Activated T-cell treated with anti-CD3 and anti-CD28 coated beads for 1 hour (primary cell): ENCODE measurements at places on chromosomes 7 and 10.

DNA sequence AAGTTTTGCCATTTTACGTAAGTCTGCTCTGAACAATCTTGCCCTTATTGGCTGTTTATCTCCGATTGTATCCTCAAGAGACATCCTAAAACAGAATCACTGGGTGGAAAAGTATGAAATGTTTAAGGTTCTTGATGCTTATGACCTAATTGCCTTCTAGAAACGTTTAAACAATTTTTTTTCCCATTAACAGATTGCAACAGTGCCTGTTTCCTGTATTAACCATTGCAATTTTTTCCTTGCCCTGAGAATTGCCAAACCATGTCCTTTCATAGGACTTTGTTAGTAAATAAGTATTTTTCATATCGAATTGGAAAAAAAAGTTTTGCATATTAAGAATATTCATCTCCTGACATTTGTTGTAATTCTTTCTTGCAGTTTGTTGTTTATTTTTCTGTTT lies 639.8 kb downstream of the INHBA start:
- no peak for DNase-seq

- peak; percentile 58 for DNase-seq
These were observed 123.4 kb downstream of the NT5C2 start for GRCh38 chr10:103069453-103070331.

GRCh38 chr7:29161231-29161630 lies 14.9 kb upstream of the CPVL start:
- DNase-seq: no peak

- no peak for DNase-seq
These were observed 142.0 kb downstream of the HDAC9 start for GRCh38 chr7:18637516-18637915.

- DNase-seq: no peak
These were observed 107.1 kb downstream of the TRRAP start for GRCh38 chr7:98985406-98985805.

- DNase-seq: no peak
These were observed 192.3 kb upstream of the PITRM1 start for GRCh38 chr10:3364768-3365480.

DNA sequence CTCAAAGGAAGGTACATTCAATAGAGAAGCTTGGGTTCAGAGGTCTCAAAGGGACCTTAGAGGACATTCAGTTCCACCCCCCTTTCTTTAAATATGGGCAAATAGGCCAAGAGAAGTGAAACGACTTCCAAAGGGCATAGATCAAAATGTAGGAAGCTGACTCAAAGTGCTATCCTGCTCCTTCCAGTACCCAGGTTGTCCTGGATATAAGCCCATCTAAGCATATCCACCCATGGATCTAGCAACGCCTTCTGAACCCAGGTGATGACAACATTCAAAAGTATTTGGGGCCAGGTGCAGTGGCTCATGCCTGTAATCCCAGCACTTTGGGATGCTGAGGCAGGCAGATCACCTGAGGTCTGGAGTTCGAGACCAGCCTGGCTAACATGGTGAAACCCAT lies 5.3 kb downstream of the ATXN7L1 start:
- DNase-seq: no peak

DNA sequence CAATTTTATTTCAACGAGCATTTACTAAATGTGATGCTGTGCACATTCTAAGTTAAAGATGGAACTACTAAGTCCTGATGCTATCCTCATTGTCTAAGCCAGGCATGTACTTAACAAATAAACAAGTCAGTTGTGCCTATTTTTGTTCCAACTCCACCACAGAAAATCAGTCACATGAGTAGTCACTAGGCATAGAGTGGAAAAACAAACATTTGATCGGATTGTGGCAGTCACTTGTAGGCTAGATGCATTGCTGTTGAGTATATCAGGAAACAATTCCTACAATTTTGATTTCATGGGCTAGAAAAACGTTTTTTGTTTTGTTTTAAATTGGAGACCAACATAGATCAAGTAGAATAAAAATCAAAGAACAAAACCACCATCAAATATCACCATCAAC lies 177.6 kb upstream of the SLC25A13 start:
- DNase-seq: no peak

DNA sequence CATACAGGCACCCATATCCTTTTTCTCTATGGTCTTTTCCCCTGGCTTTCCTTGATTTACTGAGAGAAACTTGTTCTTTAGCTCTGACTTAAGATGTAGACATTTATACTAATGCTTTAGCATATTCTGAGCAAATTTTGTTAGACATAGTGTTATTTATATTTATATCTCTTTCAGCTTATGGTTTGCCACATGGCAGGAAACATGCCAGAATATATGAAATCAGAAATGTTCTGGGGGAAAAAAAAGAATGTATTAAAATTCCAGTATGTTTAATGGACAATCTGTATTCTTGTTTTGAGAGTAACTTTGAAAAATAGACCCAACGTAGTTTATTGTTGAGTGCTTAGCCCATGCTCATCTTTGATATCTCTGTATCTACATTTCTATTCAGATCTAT lies 10.1 kb upstream of the GGCT start:
- no peak for DNase-seq

DNA sequence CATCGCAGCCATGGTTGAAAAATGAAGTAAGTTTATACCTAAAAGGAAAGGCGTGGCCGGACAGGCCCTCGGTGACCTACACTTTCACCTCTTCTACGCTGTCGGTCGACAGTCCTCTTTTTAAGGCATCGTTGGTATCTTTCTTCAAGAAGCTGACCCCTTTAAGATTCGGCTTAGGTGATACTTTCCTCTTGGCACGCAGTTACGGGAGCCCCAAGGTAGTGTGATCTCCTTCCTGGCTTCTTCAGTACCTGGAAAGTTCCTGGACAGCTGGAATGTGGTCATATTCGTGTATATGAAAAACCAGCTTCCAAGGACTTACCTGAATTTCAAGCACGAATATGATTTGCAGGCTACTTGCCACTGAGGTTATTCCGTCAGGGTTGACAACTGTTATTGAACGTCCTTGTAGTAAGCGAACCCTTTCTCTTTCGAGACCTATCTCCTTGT lies 885 bp upstream of the SYPL1 start:
- no peak for DNase-seq

DNA sequence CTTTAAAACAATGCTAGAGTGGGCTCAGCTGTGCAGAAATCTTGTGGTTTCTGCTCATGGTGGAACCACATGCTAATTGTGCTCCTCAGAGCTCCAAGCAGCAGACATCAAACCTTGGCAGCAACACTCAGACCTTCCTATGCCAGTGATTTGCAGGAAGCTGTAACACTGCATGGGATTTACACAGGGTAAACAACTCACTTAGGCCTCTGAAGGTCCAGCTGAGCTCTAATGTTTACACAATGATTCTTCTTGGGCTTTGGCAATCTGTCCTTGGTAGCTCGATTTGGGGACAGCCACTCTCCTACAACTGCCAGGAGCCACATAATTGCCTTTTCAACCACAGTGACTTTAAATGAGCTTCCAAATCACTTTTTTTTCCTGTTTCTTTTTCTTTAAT lies 97.7 kb upstream of the PDLIM1 start:
- no peak for DNase-seq

DNA sequence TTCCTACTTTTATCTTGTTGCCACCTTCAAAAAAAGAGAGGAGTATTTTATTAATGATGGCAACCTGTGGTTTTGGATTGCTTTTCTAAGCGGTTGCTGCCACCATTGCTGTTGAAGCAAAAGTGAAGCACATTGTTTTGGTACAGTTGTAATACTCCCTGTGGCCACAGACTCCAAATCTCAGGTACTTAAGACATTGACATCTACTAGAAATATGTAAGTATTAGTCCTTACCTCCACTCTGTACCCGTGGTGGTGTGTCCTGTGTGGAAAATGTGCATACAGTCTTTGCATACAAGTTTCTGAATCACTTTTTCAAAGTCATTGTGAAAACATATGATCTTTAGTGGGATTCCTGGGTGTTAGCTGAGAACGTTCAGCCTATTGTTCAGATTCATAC lies 85.7 kb downstream of the ANLN start:
- DNase-seq: no peak

DNA sequence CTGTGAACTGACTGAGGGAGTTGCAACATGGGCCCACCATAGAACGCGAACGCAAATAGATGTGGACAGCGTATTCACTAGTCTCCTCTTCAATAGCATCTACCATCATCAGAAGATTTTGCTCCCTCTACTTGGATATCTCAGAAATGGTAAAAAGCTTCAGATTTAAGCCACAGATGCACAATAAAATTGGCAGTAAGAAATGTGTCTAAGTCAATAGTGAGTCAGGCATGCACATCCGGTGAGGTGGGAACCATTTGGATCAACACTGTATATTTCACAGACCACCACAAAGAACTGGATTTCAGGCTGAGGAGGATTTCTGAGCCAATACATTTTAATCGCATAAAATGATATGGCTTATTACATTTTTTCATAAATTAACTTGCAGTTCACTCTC lies 111.5 kb upstream of the ADAM12 start:
- DNase-seq: no peak

GRCh38 chr7:128034825-128035224 lies 3.6 kb upstream of the LRRC4 start:
- no peak for DNase-seq

GRCh38 chr10:34824870-34825269 lies 9.8 kb upstream of the PARD3 start:
- DNase-seq: no peak

- no peak for DNase-seq
These were observed 154.3 kb downstream of the SEMA3E start for GRCh38 chr7:83494683-83495082.

GRCh38 chr10:35346248-35346647 lies 9.9 kb downstream of the CCNY start:
- no peak for DNase-seq

GRCh38 chr10:130074639-130075038 lies 36.0 kb downstream of the C10orf143 start:
- no peak for DNase-seq

DNA sequence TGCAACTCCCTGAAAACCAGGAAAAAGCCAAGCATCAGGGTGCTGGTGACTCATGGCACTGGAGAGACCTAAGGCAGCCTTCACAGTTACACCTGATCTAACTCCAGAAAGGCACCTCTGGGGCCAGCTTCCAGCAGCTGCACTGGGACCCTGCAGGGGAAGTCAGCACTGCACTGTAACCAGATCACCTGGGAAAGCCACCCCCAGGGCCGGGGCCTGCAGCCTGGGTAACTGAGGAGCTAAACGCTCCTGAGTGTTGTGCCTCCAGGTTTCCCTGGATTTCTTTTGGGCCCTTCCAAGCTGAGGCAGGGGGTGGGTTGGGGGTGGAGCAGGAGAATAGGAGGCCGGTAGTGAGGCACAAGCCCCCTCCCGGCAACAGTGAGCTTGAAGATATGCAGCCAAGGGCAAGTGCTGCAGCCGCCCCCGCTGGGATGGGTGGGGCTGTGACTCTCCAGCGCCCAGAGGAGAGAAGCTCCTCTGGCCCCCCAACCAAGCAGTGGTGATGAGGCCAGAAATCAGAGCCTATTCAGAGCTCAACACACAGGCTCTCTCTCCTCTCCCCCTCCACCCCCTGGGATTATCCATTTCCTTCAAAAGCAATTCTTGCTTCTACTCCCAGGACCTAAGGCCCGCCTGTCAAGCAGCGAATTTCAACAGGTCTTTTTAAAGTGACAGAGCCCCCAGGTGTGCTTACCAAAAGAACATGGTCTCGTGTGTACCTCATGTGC lies 2.6 kb downstream of the CXCL12 start:
- DNase-seq: no peak

DNA sequence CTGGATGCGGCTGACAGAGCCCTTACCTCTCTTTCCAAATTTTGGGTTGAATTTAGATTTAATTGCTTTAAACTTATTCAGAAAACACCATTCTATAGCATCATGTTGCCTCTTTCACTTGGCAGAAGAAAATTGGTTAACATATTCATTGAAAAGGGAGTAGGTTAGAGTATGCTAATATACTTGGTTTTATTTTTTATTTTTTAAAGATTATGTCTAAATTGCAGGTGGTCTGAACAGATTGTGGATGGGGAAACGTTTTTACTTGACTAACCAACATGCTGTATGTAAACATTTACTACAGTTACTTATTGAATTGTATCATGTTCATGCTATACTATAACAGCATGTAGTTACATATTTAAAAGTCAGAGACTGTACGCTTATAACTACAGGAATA lies 65.6 kb downstream of the DNAH11 start:
- DNase-seq: no peak

- no peak for DNase-seq
These were observed 103.8 kb downstream of the UNCX start for GRCh38 chr7:1336509-1336908.

- DNase-seq: no peak
These were observed 61.2 kb downstream of the PRKAR2B start for GRCh38 chr7:107105591-107106245.

DNA sequence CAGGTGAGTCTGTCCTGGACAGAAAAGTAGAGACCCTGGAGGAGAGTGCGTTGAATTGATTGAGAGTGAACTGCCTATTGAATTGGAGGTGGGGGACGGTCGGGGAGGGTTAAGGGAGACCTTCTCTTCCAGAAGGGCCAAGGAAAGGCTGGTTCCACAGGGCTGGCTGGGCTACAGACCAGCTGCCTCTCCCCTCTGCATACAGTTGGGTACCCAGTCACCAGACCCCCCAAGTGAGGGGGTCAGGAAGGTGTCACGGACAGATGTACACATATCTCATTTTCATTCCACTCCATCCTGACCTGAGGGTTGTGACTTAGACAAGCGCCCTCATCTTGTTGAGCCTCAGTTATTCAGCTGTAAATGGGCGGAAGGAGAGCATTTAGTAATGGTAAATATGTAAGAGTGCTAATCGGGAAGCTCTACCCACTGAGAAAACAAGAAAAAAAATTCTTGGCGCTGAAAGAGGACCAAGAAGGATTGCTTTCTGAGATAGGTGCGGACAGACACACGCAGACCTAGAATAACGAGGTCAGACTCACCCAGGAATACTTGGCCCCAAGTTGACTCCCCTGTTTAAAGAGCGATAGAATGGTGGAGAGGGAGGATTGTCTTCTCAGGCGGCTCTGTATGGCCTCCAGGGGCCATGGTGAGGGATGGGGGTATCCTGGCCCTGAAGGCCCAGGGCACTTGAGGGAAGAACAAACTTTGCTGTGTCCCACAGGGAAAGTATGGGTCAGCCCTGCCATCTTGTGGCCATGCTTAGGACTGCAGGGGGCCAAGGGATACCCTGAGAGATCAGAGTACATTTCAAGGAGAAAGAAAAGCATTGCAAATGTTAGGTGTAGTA lies 7.2 kb upstream of the MBL2 start:
- DNase-seq: peak; percentile 4

GRCh38 chr10:46077141-46077554 lies 31.1 kb upstream of the MSMB start:
- no peak for DNase-seq

DNA sequence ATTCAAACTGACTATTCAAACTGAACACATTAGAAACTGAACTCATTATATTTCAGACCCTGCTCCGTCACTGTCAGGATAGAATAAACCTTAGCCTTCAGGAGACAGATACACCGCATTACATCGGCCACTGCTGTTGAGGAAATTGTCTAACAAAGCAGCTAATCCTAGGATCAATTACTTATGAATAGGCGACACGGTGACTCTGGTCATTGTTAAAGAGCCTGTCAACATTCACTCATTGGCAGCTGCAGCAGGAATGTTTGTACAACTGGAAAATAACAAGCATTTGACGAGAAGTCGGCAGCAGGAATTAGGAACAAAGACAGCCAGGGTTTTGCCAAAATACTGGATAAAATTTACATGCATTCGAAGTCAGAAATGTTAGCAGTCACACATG lies 112.0 kb upstream of the MKX start:
- no peak for DNase-seq

- peak; percentile 76 for DNase-seq
These were observed at the start of gene CCDC7 for GRCh38 chr10:32445740-32446535. CCDC7 (plus strand) TSS chr10:32446140; CDS start chr10:32451643, 5,503 bp downstream.
